Right ventricle myocardium superior (tissue), 1 donor: ENCODE measurements at places on chromosomes 3 and 15. TPM values are rescaled to one million over a fixed set of nuclear protein-coding genes. Genes with fewer than 3 reads are reported as not detected.

Gene HRG
- not detected for total RNA-seq

Gene SLC28A2
- not detected for total RNA-seq

Gene GTF2A2
- 126 TPM for total RNA-seq

Gene FOXB1
- total RNA-seq: not detected

Gene ATP2B2
- not detected for total RNA-seq

Gene PPP1R14D
- not detected for total RNA-seq

Gene FHIT
- 21.5 TPM for total RNA-seq

Gene SPESP1
- total RNA-seq: 7.6 TPM

Gene DUOX2
- 0.08 TPM for total RNA-seq

Gene DPPA2
- not detected for total RNA-seq

Gene CPEB1
- 1.3 TPM for total RNA-seq

Gene GREM1
- not detected for total RNA-seq

Gene SLCO2A1
- 8.3 TPM for total RNA-seq
